G401 (cell line): ENCODE measurements at places on chromosomes 6 and 20. TPM values are rescaled to one million over a fixed set of nuclear protein-coding genes. Genes with fewer than 3 reads are reported as not detected.

DNA sequence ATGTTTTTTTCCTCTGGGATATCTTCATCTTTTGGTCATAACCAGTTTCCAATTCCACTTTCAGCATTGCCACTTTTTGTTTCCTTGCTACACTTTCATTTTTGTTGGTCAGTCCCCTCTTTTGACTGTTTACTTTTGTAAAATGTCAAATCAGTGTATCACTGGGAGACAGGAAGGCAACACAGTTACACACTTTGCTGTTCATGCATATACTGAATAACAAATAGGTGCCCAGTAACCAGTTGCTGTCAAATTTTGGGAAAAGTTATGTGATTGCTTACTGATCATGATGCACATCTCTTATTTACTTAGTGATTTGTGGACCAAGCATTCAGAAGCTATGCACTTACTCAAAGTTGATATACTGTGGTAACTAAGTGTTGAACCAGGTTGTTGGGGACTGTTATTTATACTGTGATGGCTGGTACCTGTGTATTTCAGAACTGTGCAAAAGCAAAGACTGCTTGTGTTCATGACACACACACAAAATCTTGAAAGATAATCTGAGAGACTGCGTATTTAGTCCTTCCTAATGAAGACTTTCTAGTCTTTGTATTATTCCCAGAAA is 41.0 kb downstream of the ZNF292 start:
- DNase-seq = no peak

- no peak for DNase-seq
These were observed 162.7 kb downstream of the KCNQ5 start for GRCh38 chr6:72784581-72784980.

DNA sequence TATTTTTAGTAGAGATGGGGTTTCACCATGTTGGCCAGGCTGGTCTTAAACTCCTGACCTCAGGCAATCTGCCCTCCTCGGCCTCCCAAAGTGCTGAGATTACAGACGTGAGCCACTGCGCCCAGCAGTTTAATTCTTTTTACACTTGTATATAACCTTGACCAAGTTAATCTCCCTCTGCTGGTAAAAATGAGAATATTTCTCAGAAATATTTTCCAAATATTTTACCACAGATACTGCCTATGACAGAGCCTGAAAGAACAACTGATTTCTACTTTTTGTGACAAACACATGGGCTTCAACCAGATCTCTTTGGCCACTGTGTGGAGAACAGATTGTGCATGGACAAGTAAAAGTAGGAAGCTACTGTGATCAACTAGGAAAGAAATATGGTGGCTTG is 21.2 kb upstream of the NHSL1 start:
- DNase-seq = peak; percentile 26

DNA sequence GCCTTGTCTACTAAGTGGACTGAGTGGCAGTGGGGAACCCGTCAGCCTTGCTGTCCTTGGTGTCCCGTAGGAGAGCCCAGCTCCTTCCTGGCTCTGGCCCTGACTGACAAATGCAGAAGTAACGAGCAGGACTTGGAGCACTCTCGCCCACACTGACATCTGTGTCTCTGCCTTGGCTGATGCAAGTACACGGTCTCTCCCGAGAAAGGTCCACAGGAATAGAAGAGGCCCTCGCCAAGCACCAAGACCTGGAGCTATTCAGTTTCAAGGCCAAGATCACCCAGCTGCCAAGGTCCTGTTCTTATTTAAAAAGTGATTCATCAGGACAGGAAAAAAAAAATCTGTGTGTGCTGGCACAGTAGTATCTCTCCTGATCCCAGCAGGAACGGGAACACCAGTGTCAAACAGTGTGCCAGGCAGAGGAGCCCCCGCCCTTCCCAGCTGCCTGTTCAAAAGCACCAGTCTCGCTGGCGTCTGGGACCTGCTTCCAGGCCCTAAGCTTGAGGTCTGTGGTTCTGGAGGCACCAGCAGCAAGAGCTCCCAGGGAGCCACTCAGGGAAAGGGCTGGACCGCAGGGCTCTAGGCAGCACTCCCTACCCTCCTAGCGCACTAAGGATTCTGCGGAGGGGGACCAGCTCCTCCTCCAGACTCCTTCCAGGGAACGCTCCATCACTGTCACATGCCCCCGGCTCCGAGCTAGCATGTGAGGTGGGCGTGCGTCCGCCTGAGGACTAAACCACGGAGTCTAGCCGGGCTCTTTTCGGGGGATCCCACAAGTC is 376.9 kb downstream of the RNGTT start:
- DNase-seq = peak; percentile 6

GRCh38 chr20:59848182-59848581 is 85.3 kb downstream of the SYCP2 start:
- no peak for DNase-seq

DNA sequence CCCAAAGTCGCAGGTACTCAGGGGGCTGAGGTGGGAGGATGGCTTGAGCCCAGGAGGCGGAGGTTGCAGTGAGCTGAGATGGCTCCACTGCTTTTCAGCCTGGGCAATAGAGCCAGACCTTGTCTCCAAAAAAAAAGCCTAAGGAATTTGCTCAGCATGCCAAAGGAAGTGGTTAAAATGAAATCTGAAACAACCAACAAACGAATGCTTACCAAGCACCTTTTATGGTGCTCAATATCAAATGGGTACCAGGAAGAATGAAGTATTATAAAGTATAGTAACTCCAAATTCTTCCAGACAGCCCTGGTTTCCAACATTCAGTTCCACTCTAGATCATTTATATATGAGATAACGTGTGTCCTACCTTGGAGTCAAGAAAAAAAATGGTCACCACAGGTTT is 14.0 kb downstream of the GMDS start:
- no peak for DNase-seq

DNA sequence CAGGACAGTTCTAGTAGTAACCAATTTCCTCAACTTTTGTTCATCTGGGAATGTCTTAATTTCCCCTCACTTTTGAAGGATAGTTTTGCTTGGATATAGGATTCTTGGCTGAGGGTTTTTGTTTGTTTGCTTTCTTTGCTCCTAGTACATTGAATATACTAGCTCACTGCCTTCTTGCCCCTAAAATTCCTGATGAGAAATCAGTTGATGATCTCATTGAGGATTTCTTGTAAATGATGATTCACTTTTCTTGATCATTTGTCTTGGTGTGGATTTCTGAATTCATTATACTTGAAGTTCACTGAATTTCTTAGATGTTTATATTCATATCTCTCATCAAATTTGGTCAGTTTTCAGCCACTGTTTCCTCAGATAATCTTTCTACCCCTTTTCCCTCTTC is 49.1 kb upstream of the PRDM1 start:
- no peak for DNase-seq

GRCh38 chr20:39893003-39893685 is 795.9 kb downstream of the MAFB start:
- DNase-seq = no peak

DNA sequence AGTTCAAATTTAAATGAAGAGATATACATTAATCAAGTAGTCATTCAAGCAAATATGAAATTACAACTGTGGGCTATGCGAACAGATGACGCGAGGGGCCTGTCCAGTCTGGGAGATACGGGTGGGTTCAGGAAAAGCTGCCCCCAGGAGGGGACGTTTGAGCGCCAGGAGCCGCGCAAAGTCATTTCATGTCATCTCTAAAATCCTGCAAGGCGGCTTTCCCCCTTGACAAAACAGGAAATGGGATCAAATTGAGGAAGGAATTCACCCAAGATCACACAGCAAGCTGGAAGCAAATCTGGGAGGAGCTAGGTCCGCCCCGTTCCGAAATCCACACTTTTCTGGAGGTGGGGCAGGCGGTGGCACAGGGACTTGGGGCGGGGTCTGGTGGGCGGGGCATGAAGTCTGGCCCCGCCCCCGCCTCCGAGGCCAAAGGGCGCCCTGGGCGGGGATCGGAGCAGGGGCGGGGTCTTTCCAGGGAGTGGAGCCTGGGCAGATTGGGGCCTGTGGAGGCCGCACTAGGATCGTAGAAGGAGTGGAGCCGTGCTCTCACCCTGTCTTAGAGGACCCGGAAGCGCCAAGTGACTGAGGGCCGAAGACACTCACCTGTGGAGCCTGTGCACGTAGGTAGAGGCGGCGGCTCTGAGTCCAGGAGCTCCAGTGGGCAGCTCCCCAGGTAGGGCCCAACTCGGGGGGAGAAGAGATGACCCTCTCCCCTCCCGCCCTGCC is at the start of gene LPIN3:
Gene LPIN3 (plus strand): TSS at position 495 of the 729 bp plus-strand sequence. CDS start 4,983 bp downstream, outside the sequence.
- DNase-seq = peak; percentile 55

DNA sequence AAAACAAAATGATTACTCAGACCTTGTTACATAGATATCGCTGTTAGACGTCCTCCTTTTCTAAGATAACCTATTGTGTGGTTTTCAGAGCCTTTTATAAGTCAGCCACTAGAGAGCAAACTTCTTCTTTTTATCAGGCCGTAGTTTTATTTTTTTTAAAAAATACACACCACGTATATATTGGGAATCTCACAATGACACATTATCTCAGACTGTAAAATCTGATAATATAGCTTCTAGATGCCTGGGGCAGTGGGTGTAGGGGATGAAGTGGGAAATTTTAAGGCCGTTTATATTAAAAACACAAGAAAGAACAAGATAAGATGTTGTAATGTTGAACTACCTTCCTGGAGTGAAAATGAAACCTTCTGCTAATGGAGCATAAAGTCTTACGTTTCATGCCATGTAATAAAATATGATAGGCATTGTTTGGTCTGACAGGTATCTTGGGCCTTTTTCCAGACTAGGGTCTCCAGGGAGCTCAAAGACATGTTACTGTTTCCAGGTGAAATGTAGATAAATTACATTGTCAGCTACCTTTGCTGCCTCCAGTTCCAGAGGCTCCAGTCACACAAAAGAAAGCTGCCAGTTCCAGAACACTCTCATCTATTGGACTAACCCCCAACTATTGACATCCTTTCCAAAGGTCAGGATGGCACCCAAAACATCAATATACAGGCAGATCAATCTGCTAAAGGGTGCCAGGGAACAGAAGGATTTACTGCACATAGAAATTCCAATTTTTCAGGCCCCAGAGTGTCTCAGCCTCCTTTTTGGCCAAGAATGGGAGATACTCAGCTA is 130.2 kb upstream of the AKIRIN2 start:
- peak; percentile 52 for DNase-seq

- no peak for DNase-seq
These were observed 56.8 kb downstream of the NOL4L start for GRCh38 chr20:32528171-32528891.

DNA sequence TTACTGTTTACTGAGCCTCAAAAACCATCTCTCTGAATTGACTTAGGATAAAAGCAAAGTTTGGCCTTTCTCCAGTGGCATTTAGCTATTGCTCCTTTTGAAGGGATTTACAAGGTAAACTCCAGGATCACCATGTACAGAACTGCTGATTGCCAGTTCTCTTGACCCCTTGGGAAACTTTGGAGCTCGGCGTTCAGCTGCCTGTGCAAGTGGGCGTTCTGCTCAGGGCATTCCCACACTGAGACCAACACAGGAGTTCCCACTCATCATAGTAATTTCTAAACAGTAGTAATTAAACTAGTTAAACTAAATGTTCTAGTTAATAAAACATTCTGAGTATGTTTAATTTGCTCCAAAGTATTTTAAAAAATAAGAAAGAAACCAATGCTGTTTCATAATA is 14.9 kb downstream of the KCNQ5 start:
- DNase-seq = no peak

DNA sequence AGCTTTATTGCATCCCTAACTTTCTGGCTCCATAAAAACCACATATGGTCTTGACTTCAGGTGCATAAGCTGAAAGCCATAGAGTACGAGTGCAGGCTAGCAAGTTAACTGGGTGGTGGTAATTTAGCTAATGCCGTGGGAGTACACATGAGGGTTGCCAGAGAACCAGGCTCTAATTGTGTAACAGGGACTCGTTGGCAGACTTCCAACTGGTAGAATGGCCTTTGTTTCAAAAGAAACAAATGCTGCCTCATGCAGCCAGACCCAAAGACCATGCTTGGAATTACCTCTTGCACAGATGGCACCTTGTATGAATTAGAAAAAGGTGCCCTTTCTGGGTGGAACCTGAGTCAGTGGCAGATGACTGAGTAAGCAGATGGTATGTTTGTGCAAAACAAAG is 73.2 kb downstream of the LY86 start:
- peak; percentile 93 for DNase-seq

DNA sequence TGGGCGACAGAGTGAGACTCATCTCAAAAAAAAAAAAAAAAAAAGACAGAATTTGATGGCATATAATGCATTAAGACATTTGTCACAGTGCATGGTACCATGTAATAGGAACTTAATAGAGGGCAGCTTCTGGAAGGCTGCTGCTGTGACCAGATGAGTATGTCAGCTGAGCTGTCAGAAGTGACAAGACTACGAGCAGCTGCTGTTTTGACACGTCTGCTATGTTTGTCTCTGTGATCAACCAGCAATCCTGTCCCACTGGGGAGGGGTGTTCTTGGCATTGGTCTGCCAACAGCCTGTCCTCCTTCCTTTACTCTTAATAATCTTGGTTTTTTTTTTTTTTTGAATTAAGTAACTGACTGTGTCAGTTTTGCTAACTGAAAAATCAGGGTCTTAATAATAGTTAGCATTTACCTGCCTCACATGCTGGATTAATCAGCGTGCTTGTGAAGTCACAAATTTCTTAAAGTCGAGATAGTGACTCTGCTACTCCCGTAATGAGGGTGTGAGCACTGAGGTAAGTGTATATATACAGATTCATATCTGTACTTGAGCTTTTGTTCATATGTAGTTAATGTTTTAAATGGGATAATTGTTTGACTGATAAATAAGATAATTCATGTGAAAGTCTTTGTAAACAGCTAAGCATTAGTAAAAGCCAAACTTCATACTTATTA is 152.4 kb downstream of the BMP2 start:
- no peak for DNase-seq

DNA sequence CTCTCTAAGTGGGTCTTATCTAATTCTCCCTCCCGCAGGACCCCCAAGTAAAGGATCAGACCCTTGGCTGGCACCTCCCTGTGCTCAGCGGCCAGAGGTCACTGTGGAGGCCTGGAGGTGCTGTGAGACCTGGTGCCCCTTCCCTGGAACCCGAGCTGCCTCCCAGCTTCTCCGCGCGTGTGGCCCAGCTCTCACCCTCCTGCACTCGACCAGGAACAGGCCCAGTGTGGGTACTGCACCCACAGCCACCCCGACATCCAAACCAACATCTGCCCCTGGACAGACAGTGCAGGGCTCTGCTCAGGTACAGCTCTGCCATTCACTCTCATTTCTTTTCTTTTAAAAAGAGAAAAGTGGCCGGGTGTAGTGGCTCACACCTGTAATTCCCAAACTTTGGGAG is 42.4 kb downstream of the TMEM242 start:
- DNase-seq = no peak

- DNase-seq = no peak
These were observed 2.6 kb upstream of the ADGB start for GRCh38 chr6:146595972-146596731.

DNA sequence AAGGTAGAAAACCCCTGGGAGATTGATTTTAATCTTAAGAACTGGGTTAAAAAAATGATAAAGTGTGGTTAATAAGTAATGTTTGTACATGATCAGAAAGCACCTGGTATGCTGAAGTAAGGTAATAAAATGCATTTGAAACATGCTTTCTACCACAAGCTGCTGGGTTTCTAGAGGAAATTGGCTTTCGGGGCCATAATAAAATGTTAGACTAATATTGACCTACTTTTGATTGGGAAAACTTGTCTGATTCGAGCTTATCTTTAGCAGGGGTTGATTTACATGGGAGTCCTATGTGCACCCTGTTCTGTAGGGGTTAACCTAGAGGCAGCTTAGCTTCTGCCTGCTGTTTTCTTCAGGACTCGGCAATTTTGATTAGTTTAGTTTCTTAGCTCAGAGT is 50.5 kb downstream of the CRYBG1 start:
- DNase-seq = no peak

- no peak for DNase-seq
These were observed 62.0 kb upstream of the HIVEP1 start for GRCh38 chr6:11950109-11950508.

Gene ULBP2
- 1.9 TPM in 1 of 2 replicates, not detected in the other for total RNA-seq

Gene CST2
- not detected in 2 replicates for total RNA-seq

Gene TREM2
- not detected in 2 replicates for total RNA-seq

Gene CDKN1A
- total RNA-seq = 105 and 117 TPM in 2 replicates

Gene CAP2
- 1.0 and 5.3 TPM in 2 replicates for total RNA-seq
